ENCODE measurements at places on chromosomes 3 and 15. TPM values are rescaled to one million over a fixed set of nuclear protein-coding genes. Genes with fewer than 3 reads are reported as not detected.

- DNase-seq, result peak; percentile 29
These were observed 200.8 kb upstream of the STRIT1 start for GRCh38 chr3:155494332-155494731.

GRCh38 chr3:99508191-99508590, 130.2 kb upstream of the COL8A1 start:
- DNase-seq, result no peak

The RGMA gene
- not detected for total RNA-seq

DNA sequence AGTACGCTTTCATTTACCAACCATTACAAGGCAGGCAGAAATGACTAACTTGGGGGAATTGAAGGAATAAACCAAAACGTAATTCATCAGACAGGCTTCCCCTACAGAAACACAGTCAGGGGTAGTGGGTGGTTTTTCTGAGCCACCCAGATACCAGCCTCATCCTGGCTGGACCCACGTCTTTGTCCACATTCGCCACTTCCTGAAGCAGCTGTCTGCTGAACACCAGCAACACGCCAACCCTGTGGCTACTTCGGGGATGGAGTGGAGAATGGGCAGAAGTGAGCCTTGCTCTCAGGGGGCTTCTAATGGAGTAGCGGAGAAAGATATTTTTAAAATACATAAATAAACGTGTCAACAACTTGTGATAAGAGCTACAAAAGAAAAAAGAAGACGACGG, 40.1 kb downstream of the SYNM start:
- no peak for DNase-seq

- no peak for DNase-seq
These were observed 82.6 kb downstream of the LRRK1 start for GRCh38 chr15:101001796-101002195.

The CFAP20DC gene
- 0.83 TPM for total RNA-seq

- no peak for DNase-seq
These were observed 39.8 kb downstream of the PCSK6 start for GRCh38 chr15:101449471-101450402.

- no peak for DNase-seq
These were observed 3.0 kb upstream of the RYK start for GRCh38 chr3:134253475-134254226.

DNA sequence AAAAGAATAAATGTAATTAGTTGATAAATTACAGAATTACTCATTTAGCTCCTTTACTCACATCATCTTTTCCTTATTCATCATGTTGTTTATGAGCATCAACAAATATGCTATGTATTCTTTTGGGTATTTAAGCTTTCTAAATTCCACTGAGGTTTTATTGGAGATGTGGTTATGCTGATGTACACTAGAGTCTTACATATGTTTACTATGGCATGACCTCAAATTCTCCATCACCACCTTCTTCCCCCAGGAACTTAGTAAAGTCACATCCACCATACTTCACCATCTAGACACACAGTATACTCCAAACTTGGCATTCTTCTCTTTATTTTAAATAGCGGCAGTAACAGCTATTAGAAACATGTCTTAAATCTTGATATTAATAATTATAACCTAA, 74.1 kb upstream of the MELTF start:
- no peak for DNase-seq

DNA sequence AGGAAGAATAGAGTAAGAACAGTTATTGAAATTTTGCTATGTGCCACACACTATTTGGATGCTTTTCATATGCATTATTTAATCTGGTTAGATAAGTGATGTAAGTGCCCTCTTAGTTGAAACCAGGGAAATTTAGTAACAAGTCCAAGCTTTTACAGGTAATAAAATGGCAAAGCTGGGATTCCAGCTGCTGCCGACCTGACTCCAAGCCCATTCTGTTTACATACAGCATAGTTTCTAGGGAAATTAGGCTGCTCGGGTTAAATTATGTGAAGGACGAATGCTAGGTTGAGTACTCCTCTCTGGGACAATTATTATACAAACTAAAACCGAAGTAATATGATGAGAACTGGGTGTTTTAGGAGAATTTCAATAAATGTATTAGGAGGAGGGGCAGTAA, 38.7 kb upstream of the FAH start:
- no peak for DNase-seq

The HSPBAP1 gene
- total RNA-seq, result 49.2 TPM

DNA sequence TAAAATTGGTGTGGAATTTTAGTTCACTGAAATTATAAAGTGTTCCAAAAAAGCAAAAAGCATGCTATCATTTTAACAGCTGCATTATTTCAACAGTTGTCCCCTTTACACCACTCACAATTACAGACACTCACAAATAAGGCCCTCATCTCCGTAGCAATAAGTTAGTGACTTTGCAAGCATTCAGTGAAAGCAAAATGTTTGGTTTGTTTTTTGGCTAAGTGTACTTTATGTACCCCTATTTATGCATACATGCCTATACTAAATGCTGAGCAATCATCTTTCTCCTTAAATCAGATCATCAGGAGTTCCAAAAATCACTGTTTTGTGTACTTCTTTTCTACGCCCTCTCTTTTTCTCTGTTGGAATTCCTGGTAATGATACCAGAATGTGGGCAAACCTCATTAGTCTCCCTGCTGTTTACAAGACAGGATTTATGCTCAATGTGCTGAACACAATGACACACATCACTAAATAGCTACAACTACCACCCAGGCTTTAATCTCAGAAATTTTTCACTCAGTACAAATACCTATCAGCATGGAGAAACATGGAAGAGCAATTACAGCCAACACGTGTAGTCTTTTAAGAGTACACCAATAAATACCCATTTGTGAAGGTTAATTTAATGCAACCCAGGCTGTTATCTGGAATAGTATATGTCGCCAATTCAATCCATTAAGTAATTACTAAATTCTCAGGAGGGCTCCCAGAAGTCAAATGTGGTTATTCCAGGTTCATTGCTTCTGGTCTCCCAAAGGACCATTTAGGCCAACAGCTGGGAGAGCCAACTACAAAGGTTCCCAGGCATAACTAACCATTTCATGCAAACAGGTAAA, 12.0 kb downstream of the ALDH1A2 start:
- DNase-seq, result no peak

The PLXNB1 gene
- total RNA-seq, result 5.0 TPM

- peak; percentile 78 for DNase-seq
These were observed 11.0 kb upstream of the PDCD6IP start for GRCh38 chr3:33787328-33788009.

DNA sequence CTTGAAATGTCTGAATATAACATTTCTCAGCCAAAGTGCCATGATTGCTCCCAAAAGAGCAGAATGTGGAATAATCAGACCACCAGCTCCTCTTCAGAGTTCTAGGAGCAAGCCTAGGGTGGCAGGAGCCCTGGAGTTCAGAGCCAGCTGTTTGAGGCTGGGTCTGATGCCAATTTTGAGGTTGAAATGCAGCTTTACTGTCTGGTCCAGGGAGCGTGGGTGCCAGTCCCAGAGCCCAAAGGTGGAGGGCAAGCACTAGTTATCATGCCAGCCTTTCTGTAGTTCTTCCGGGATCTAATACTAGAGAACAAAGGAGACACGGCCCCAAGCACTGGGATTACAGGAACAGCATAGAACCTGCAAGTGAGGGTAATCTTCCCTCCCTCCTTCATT, 69.3 kb downstream of the TNFAIP8L3 start:
- no peak for DNase-seq

- no peak for DNase-seq
These were observed 145.2 kb upstream of the NUDT16 start for GRCh38 chr3:131236421-131236820.
